ENCODE measurements at places on chromosomes 7 and 10.

DNA sequence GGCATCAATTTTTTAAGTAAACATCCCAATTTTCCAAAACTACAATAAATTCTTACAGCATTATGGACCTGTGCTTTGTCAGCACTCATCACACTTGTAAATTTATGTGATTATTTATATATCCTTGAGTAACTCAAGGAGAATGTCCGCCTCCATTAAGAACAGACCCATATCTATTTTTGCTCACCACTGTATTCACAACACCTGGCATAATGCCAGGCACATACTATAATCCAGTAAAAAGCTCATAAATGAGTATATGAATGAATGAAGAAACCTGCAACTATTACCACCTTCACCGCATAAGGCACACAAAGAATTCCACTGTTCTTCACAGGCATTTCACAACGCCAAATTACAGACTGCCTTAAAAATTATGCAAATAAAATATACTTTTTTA lies 46.9 kb downstream of the MINDY3 start:
- DNase-seq = no peak

DNA sequence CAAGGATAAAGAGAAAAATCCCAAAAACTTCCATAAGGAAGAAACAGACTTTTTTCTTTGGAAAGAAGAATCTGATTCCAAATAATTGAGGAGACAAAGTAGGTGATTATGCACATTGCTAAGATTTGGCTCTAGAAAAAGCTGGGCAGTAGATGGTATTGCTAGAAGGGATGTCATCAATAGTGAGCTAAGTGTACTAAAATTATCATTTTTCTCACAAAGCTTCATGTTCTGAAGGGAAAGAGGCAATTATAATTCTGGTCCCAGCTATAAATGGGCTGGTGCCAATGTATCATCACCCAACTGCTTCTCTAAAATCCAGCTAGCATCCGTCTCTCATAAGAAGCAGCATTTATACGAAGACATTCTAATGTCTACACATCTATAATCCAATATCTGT lies 23.9 kb downstream of the STEAP1 start:
- no peak for DNase-seq

- DNase-seq = no peak
Measured at GRCh38 chr7:108589874-108590273, 20.2 kb downstream of the DNAJB9 start.

- no peak for DNase-seq
Measured at GRCh38 chr7:154879629-154880028, 123.3 kb downstream of the PAXIP1 start.

- no peak for DNase-seq
Measured at GRCh38 chr10:86868353-86868752, 89.1 kb downstream of the MMRN2 start.

- DNase-seq = no peak
Measured at GRCh38 chr7:36045326-36045725, 107.7 kb upstream of the EEPD1 start.

DNA sequence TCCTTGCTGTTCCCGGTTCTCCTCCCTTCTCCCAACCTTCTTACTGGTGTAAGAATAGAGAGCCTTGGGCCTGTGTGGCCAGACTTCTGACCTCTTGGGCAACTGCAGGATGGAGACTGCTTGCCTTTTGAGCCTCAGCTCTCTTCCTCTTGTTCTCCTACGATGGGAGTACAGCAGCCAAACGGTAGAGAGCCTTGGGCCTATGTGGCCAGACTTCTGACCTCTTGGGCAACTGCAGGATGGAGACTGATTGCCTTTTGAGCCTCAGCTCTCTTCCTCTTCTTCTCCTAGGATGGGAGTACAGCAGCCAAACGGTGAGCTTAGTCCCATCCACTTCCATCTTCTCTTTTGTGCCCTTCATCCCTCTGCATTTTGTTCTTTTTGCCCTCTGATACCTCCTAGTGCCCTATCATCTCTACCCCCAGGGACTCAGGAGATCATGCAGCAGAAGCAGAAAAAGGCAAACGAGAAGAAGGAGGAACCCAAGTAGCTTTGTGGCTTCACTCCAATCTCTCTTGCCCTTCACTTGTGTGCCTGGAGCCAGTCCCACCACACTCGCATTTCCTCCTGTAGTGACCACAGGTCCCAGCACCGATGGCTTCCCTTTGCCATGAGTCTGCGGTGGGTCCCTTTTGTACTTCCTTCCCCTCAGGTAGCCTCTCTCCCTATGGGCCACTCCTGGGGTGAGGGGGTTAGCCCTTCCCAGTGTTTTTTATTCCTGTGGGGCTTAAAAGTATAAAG lies 15.3 kb downstream of the SLC25A13 start:
- DNase-seq = no peak

DNA sequence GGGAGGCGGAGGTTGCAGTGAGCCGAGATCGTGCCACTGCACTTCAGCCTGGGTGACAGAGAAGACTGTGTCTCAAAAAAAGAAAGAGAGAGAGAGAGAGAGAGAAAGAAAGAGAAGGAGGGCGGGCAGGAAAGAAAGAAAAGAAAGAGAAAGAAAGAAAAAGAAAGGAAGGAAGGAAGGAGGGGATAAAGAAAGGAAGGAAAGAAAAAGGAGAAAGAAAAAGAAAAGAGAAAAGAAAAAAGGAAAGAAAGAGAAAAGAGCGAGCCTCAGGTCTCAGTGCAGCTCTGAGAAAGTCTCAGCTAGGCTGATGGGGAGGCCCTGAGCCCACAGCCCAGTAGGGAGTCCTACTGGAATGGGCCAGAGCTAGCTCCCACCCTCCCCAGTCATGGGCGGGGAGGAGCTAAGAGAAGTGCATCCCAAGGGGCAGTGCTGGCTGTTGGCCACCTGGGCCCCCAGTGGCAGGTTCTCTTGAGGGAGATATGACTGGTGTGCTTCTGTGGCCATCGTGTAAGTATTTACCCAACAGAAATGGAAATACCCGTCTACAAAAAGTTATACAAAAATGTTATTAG lies 69.3 kb downstream of the ABRAXAS2 start:
- DNase-seq = no peak

GRCh38 chr7:132558815-132559214 lies 17.5 kb downstream of the PLXNA4 start:
- no peak for DNase-seq

Data from HFF-Myc (cell line).